Prostate gland (tissue), 2 donors: ENCODE measurements at places on chromosomes 11 and 22. TPM values are rescaled to one million over a fixed set of nuclear protein-coding genes. Genes with fewer than 3 reads are reported as not detected.

- DNase-seq, result no peak
These were observed 1145.6 kb upstream of the TENM4 start for GRCh38 chr11:80586464-80586863.

DNA sequence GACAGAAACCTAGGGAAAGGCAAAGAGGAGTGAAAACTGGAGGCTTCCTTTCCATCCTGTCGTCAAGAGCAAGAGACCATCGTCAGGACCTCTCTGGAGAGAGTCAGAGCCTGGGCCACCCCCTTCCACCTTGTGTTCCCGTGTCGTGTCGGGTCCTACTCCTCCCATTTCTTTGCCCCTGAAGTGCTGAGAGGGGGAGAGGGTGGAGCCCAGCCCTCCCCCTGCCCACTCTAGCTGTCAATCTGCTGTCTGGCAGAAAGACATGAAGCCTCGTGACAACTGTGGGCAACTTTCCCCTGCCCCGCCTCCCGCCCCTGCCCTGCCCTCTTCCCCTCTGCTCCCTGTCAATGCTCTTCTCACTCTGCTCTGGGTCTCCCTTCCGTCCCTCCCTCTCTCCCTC lies 20.6 kb downstream of the ANKK1 start:
- no peak for DNase-seq

DNA sequence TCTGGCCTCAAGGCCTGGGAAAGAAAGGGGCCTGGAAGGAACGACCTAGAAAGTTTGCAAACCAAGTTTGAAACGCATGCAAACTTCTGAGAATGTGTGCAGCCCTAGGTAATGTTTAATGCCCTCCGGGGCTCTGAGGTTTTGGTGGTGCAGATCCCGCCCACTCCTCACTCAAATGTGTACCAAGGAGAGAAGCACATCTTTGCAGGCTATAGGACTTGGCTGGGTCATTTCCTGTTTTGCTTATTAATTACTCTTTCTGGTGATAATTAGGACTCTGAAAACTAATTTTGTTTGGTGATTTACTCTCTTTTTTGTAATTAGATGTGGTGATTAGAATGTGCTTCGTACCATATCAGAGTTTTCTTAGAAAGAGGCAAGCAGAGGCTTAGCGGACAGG lies 625.9 kb upstream of the CADM1 start:
- DNase-seq, result no peak

DNA sequence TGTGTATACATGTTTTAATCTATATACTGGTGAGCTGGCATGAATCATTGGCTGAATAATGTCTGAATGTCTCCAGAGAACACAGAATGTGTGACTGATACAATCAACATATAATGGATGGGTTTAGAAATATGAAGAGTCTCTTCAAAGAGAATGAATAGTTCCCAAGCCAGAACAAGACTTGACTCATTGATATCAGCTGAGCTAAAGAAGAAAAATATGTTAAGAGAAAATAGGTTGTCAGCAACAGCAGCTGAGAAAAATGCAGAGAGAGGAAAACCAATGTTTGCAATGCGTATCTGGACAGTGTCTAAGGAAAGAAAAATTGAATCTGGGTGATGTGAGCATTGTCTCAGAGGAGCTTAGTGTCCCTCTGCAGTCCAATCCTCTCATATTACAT lies 1281.8 kb upstream of the TENM4 start:
- DNase-seq, result no peak

DNA sequence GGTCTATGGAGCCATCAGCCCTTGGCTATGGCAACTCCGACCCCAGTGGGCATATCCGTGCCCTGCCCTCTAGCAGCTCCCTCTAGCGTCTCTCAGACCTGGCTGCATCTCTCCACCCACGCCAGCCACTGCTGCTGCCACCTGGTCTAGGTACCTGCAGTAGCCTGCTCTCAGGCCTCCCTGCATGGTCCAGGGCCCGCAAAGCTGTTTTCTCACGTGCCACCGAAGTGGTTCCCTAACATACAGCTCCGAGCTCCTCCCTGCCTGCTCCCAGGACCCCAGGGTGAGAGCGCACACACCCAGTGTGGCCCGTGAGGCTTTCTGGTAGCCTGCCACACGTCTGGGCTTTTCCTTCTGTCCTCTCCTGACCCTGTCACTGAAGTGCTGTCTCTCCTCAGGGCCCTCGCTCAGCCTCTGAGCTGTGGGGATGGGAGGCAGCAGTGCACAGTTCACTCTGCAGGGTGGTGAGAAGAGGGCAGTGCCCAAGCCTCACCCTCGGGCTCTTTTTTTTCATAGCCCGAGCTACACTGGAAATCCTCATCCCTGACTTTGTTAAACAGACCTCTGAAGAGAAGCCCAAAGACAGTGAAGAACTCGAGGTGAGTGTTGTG lies 14.3 kb downstream of the DGCR8 start:
- DNase-seq, result no peak

DNA sequence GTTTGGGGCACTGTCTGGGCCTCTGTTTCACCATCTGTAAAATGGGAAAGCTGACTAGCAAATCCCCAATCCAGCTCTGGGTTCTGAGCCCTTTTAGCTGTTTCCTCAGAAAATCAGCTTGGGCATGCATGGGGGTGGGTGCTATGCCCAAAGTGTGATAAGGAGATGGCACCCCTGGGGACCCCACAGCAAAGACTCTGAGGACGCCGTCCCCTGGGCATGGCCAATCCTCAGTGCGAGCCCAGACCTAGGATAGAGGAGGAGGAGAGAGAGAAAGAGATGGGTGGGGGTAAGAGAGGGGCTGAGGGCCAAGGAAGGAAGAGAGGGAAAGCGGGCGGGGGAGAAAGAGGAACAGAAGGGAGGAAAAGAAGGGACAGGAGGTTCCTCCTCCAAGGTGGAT lies 31.8 kb downstream of the TPBGL start:
- DNase-seq, result no peak

GRCh38 chr22:31616315-31616980 lies 45.6 kb downstream of the PISD start:
- DNase-seq, result no peak

- DNase-seq, result no peak
These were observed 548 bp downstream of the PVALB start for GRCh38 chr22:36816339-36816635.

DNA sequence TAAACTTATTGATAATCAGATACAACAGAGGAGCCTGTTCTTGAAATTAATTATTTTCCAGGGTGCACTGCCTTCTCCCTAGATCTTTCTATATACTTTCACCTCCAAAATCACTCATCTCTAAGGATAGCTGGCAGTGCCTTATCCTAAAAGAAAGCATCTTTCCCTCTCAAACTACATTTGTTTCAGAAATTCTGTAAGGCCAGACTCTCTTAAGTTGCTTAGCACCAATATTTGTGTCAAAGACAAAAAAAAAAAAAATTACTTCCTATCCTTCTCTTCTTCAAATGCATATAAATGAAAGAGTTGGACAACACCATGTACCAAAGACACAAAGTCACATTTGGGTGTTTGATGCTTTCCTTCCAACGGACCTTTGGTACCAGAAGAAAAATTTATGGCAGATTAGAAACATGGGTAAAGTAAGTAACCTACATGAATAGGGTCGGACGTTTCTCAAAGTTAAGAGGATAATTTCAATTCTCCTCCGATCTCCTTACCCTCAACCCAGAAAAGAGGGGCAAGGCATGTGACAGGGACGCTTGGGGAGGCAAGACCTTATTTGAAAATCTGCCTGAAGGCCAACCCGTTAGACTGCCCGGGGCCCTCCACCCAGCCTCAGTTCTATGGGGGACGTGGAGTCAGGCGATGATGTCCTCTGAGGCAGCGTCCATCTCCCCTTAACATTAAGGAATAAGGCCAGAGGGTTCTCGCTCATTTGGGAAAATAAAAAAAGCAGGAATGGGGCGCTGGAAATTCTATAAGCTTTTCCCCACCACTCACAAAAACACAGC lies 66.3 kb downstream of the ETS1 start:
- no peak for DNase-seq

- peak; percentile 68 for DNase-seq
These were observed 2.1 kb downstream of the METTL15 start for GRCh38 chr11:28110108-28110820.

DNA sequence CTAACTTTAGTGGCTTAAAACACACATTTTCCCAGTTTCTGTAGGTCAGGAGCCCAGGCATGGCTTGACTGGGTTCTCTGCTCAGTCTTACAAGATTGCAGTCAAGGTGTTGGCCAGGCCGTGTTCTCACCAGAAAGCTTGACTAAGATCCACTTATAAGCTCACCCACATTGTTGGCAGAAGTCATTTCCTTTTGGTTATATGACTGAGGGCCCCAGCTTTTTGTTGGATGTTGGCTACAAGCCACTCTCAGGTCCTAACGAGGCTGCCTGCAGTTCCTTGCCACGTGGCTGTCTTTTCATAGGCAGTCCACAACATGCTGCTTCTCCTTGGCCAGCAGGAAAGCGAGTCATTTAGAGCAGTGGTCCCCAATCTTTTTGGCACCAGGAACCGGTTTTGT lies 79.3 kb upstream of the CRTAM start:
- DNase-seq, result no peak

DNA sequence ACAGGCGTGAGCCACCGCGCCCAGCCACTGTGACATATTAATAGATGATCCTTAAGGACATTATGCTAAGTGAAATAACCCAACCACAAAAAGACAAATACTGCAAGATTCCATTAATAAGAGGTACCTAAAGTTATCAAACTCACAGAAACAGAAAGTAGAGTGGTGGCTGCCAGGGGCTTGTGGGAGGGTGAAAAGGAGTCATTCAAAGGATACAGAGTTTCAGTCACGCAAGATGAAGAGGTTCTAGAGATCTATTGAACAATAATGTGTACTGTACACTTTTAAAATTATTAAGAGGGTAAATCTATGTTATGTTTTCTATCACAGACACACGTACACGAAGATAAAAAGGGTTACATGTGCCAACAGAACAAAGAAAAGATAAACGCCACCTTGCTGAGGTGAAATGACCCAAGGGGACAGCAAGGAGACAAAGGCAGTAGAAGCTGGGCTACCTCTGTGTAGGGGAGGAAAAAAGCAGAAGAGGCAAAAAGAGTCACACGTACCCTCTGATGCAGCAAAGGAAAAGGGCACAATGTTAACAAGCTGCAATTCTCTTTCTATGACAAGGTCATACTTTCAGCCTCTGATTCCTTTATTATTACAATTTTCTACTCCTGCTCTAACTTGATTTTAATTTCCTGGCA lies 65.3 kb downstream of the AMBRA1 start:
- no peak for DNase-seq

DNA sequence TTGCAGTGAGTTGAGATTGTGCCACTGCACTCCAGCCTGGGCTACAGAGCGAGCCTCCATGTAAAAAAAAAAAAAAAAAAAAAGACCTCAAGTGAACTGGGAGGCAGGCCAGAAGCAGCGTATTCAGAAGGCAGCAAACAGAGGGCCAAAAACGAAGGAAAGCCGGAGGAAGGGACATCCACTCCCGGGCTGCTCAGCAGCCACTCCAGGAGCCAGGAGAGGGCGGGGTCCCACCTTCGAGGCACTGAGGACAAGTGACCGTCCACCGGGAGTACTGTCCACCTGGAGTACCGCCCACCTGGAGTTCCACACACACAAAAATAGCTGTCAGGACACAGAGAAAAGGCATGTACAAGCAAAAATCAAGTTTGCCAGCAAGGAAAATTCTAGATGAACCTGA lies 5.5 kb downstream of the TOLLIP start:
- DNase-seq, result peak; percentile 58

Gene PRR33
- total RNA-seq, result 0.17 TPM

Gene CHRM1
- 38.1 TPM for total RNA-seq

Gene RFPL1
- total RNA-seq, result 1.7 TPM

Gene OR51B5
- 0.23 TPM for total RNA-seq

Gene SYT8
- 4.1 TPM for total RNA-seq

Gene PARVG
- 1.2 TPM for total RNA-seq

Gene CASP5
- total RNA-seq, result not detected
